Heart right ventricle (tissue), 16 donors: ENCODE measurements at places on chromosomes 13 and 19. TPM values are rescaled to one million over a fixed set of nuclear protein-coding genes. Genes with fewer than 3 reads are reported as not detected.

GRCh38 chr13:76406243-76406642, 480.0 kb downstream of the KCTD12 start:
- DNase-seq, result no peak

Gene PLA2G4C
- total RNA-seq, result 58.8 TPM

DNA sequence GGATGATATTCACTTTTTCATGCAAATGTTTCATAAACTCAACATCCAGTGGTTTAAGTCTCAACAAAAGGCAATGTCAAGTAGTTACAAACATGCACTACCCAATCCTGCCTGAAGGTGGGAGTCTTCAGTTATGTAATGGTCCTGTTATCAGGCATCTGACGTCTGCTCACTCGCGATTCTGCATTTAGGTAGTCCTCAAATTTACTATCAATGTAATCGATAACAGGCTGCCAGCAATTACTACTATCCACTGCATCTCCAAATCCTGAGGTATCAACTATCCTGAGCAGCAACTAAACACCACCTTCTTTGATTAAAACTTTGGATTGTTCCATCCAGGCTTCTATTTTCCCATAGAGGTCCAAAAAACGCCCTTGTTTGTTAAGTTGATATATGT, 51.2 kb downstream of the NLRP12 start:
- DNase-seq, result no peak

GRCh38 chr19:7685546-7686445, 5.2 kb downstream of the TRAPPC5 start:
- DNase-seq, result no peak

Gene ZNF224
- 8.1 TPM for total RNA-seq

DNA sequence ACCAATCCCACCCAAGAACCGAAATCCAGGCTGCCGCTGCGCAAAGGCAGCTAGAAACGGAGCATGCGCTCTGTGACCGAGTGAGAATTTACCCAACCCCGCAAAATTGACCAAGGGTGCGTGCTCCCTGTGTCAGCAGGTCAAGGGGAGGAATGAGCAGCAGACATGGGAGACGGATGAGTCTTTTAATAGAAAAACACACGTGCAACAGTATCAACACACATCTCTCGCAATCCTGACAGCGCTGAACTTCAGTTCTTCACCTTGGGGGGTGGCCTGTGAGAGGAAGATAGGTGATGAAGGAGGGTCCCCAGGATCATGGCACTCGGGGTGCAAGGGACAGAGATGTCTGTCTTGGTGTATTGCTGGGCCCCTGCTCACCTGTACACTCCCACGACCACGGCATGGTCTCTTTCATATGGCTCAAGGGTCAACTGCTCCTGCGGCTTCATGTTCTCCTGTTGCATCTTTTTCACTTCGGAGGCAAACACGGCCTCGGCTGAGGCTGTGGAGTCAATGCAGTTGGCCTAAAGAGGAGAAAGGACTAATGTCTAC, 402 bp upstream of the DYRK1B start:
- DNase-seq, result no peak

Gene HCN2
- total RNA-seq, result 5.9 TPM

DNA sequence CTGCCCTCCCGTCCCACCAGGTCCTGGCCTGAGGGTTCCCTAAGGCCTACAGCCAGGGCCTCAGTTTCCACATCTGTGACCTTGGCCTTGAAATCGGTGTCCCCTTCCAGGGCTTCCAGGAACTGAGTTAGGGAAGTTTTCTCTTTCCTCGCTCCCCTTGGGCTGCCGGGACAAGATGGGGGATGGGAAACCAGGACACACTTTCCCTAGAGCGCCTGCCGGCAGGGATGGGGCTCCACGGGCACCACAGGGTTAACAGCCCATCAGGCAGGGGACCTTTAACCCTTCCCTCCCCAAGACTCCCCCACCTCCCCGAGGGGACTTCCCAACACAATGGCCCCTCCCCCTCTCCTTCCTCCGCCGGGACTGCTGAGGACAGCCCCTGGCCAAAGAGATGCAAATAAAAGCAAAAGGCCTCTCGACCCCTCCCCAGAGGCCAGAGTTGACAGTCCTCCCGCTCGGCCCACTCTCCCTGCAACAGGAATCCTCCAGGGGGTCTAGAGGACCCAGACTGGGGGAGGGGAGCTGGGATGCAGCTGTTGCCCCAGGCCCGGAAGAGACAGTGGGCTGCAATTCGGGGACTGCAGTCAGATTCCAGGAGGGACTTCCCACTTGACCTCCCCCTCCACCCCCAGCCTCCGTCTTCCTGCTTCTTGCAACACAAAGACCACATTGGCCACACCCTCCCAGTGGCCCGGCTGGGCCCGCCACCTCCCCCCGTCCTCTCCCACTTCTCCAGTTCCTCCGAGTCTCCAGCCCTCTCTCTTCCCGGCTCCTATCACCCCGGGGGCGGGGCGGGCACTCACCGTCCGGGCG, 3.4 kb downstream of the BBC3 start:
- peak; percentile 89 for DNase-seq

GRCh38 chr13:20254076-20254475, 22.0 kb upstream of the GJB6 start:
- no peak for DNase-seq

DNA sequence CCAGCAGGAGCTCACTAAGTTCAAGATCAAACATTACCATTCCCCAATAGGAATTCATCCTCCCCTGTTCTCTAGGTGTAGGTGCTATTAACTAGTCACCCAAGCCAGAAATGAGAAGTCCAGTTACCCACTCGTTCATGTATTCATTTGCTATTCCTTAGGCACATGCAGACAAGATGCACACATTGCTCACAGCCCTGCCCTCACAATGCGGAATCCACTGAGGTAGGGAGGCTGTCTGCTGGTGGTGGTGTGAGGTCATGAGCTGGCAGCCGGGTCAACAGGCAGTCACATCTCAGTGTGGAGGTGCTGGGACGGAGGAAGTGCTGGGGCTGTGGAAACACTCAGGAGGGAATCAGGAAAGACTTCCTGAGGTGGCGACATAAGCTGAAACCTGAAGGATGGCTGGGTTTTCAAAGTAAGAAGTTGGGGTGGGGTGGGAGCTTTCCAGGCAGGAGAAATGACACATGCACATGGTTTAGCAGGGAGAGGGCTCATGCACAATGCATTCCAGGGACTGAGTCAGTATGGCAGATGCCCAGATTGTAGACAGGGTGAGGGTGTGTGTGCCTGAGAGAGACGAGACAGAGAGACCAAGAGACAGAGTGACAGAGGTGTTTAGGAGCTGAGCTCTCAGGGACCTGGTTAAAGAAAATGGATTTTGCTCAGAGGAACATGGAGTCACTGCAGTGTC, 117.6 kb downstream of the USP12 start:
- no peak for DNase-seq

Gene COX6B2
- not detected for total RNA-seq

DNA sequence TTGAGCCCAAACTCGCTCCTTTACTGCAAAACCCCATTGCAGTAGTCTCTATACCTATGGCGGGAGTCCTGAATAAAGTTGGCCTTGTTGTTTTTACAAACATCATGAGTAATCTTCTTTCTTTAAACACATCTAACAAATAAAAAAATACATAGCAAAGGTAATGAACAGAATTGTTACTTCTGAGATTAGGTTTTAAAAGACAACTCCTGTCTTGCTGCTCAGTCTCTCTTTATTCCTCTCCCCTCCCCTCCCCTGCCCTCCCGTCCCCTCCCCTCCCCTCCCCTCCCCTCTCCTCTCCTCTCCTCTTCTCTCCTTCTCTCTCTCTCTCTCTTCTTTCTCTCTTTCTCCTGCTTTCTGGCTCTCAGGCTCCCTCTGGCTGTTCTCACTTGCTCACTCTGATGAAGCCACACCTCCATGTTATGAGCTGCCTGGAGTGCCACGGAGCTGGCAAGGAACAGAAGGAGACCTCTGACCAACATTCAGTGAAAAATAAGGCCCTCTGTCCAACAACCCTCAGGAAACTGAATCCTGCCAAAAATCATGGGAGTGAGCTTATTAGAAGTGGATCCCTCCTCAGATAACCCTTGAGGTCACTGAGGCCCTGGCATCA, 300.7 kb upstream of the MIR17HG start:
- DNase-seq, result no peak

GRCh38 chr13:82739881-82740280, 1142.4 kb downstream of the SLITRK1 start:
- no peak for DNase-seq

Gene TSHZ3
- 2.1 TPM for total RNA-seq

Gene ZBTB7A
- total RNA-seq, result 26.5 TPM

DNA sequence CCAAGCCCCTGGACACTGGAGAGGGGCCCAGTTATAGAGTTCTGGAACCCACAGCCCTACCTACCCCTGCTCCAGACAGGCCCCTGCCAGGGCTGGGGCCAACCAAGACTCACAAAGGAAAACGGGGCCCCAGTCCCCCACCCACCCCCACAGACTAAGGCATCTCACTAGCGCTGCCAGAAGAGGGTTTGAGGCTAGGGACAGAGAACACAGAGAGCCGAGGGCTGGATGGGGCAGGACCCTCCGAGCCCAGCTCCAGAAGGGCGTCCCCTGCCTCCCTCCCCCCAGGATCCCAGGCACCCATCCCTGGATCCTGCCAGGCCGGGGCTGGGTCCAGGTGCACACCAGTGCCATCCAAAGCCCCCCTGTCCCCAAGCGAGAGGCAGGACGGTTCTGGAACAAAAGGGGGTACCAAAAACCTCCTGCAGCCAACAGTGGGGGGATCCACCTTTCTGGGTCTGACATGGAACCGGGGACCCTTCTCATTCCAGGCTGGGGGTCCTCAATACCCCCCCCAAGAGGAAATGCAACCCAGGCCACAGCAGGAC, 4.4 kb upstream of the REXO1 start:
- no peak for DNase-seq

DNA sequence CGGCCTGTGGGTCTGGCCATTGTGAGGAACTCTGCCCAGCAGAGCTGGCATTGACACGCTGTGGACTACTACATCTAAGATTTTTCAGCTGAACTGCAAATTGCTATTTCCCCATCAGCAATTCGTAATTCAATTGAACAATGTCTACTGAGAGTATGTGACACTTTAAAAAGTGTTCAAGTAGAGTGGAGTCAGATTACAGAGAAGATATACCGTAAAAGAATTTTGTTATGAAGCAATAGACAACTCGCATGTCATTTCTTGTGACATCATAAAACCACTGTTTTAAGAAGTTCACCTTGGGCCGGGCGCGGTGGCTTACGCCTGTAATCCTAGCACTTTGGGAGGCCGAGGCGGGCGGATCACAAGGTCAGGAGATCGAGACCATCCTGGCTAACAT, 32.5 kb upstream of the C1QTNF9 start:
- DNase-seq, result no peak

DNA sequence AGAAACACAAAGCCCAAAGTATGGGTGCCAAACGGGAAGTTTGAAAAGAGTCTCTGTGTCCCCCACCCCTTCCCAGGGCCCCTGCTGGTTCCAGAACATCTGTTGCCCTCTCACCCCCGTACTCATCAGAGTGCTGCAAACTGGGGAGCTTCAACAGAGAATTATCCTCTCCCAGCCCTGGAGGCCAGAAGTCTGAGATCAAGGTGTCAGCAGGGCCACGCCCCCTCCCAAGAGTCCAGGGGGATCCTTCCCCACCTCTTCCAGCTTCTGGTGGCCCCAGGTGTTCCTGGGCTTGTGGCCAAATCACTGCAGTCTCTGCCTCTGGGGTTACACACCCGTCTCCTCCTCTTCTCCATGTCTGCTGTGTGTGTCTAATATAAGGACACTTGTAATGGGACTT, 183.4 kb downstream of the PTPRS start:
- DNase-seq, result no peak

DNA sequence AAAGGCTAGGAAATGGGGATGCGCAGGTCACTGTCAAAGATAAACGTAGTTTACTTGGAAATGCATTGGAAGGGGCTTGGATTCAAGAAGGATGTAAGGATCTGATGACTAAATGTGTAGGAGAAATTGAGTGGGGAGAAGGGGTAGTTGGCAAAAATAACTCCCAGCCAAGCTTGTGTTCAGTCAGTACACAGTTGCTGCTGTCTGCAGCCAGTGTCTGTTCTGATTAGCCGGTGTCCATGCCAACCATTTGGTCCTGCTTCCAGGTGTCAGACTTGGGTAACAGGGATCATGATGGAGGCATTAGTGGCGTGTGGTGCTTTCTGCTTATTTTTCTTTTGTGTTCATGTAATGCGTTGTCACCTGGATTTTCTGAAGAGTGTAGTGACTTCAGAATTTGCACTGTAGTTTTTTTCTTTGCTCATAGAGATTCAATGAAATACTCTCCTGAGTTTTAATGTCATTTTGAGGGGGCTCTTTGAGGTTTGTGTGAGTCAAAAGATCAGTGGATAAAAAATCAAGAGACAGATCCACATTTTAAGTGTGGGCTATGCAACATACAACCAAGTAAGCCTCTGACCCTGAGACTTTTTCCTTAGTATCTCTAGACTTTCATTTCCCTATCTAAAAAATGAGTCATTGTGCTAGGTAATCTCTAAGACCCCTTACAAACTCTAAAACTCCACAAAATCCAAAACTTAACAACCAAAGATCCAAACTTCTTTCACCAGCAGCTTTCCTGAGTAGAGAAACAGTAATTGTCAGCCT, 103.9 kb downstream of the WDFY2 start:
- no peak for DNase-seq

Gene PBX4
- 0.25 TPM for total RNA-seq

DNA sequence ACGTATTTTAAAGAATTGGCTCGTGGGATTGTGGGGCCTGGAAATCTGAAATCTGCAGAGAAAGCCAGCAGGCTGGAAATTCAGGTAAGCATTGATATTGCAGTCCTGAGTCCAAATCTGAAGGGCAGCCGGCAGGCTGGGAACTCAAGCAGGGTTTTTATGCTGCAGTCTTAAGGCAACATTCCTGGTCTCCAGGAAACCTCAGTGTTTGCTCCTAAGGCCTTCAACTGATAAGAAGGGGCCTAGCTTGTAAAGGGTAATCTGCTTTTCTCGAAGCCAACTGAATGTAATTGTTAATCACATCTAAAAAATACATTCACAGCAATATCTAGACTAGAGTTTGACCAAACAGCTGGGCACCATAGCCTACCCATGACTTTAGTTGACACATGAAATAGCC, 154.4 kb downstream of the EFNB2 start:
- no peak for DNase-seq

GRCh38 chr19:31339411-31339810, 9.8 kb downstream of the TSHZ3 start:
- DNase-seq, result no peak

GRCh38 chr13:113976711-113977684, 3.1 kb upstream of the C13orf46 start:
- no peak for DNase-seq

GRCh38 chr19:58033741-58034476, at the start of gene ZSCAN1:
ZSCAN1 (plus strand) TSS chr19:58034025; CDS start chr19:58037837, 3,812 bp downstream.
- peak; percentile 93 for DNase-seq

GRCh38 chr19:54606891-54607784, 13.7 kb downstream of the LILRA1 start:
- no peak for DNase-seq

Gene UPF3A
- total RNA-seq, result 26.5 TPM

DNA sequence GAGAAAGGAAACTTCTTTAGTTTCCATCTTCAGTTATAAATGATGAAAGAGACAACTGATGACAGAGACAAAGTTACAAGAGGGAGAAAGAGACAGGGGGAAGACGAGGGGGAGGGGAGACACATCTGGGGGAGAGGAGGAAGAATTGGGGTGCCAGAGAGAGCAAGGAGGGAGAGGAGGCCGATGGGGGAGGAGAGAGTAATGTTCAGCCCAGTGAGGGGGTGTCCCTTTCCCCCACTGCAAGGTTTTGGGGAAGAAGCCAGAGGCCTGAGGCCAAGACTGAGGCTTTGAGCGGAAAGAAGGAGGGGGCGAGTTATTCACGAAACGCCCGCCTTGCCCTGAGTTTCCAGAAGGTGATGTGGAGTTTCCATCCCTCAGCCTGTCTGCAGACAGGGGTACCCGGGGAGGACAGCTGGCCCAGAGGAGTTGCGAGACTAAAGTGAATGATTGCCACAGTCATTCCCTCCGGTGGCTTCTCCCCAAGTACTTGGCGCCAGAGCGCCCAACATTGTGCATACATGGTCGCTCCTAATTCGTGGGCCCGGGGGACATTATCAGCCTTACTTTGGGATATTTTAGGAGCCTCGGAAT, 558 bp upstream of the PPAN start:
- no peak for DNase-seq

Gene ATP7B
- 6.0 TPM for total RNA-seq
